ENCODE measurements at places on chromosomes 11 and 22.
A peak's percentile ranks its signal among the peaks of the same experiment; 100 is the strongest.

DNA sequence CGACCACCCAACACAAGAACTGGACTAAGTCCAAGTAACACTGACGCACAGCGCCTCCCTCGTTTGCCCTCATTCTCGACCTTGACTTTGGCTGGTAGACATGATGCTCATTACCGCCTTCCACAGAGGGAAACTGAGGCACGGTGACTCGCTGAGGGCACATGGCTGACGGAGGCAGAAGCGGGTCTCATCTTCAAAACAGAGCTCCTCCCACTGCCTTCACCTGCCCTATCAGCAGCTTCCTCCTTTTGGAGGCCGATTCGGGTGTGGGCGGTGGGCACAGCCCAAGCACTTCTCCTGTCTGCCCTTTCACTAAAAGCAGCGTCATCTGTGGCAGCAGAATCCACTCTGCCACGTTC, 2.0 kb upstream of the KMT5B start:
- no peak overlapping the region for H3K27ac ChIP-seq
- no peak for DNase-seq
- H3K27me3 ChIP-seq = no peaks in the 10 kb centered on the region
- no peak overlapping the region for H3K4me3 ChIP-seq
- peaks cover 14% of the 10 kb centered on the region for H3K4me1 ChIP-seq

DNA sequence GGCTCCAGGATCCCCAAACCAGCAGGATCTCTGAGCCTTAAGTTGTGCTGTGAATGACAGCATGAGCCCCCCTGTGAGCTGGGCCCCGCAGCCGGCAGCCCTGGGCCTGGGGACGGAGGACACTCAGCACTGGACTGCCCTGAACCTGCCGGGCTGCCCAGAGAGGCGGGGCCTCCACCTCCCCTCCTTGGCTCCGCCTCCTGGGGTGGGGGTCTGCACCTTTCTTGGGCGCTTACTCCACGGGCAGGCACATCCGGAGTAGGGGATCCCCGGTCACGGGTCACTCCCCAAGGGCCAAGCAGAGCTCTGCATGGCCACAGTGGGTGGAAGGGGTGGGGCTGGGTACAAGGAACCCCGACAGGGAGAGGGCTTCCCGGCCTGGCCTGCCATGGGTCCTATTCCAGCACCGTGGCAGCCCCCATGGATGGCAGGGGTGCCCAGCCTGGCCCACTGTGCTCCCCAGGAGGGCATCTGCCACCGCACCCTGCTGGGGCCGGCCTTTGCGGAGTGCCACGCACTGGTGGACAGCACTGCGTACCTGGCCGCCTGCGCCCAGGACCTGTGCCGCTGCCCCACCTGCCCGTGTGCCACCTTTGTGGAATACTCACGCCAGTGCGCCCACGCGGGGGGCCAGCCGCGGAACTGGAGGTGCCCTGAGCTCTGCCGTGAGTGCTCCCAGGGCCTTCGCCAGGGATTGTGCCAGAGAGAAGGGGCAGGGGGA, 5.4 kb downstream of the MUC5B start:
- peak; percentile 81 for DNase-seq
- no peaks in the 10 kb centered on the region for H3K4me1 ChIP-seq
- H3K27ac ChIP-seq = no peak overlapping the region
- H3K36me3 ChIP-seq = no peaks in the 10 kb centered on the region
- H3K27me3 ChIP-seq = no peaks in the 10 kb centered on the region
- no peak overlapping the region for H3K4me3 ChIP-seq

- H3K4me1 ChIP-seq = no peaks in the 10 kb centered on the region
- H3K27me3 ChIP-seq = no peaks in the 10 kb centered on the region
- no peak overlapping the region for H3K27ac ChIP-seq
- H3K4me3 ChIP-seq = no peak overlapping the region
- no peak for DNase-seq
- peaks cover 7% of the 10 kb centered on the region for H3K36me3 ChIP-seq
Observed at GRCh38 chr22:31269892-31270579, 22.3 kb downstream of the PIK3IP1 start.

- no peaks in the 10 kb centered on the region for H3K27me3 ChIP-seq
- no peaks in the 10 kb centered on the region for H3K4me1 ChIP-seq
- no peak overlapping the region for H3K27ac ChIP-seq
- no peaks in the 10 kb centered on the region for H3K36me3 ChIP-seq
- H3K4me3 ChIP-seq = no peak overlapping the region
Observed at GRCh38 chr11:14041040-14041439, 78.5 kb downstream of the SPON1 start.

GRCh38 chr11:64585150-64585549, 5.9 kb upstream of the SLC22A12 start:
- H3K27ac ChIP-seq = no peak overlapping the region
- no peaks in the 10 kb centered on the region for H3K36me3 ChIP-seq
- H3K4me3 ChIP-seq = no peak overlapping the region
- DNase-seq = no peak
- no peaks in the 10 kb centered on the region for H3K4me1 ChIP-seq

DNA sequence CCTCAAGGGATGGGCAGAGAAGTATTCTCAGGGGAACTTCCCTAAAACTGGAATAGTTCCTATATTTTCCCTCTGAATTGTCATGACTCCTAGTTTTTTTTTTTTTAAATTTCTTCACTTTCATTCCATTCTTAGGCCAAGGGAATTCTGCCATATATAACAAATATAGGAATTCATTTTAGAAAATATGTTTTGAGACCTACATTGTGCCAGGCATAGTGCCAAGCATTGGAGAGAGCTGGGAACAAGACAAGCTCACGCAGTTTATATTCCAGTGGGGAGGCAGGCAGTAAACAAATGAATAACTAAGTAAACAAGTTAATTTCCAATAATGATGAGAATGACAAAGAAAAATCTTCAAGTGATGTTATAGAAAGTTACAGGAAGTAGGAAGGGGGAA, 2.6 kb upstream of the NPTXR start:
- H3K27me3 ChIP-seq = no peaks in the 10 kb centered on the region
- H3K36me3 ChIP-seq = no peaks in the 10 kb centered on the region
- H3K4me3 ChIP-seq = no peak overlapping the region
- H3K27ac ChIP-seq = no peak overlapping the region

DNA sequence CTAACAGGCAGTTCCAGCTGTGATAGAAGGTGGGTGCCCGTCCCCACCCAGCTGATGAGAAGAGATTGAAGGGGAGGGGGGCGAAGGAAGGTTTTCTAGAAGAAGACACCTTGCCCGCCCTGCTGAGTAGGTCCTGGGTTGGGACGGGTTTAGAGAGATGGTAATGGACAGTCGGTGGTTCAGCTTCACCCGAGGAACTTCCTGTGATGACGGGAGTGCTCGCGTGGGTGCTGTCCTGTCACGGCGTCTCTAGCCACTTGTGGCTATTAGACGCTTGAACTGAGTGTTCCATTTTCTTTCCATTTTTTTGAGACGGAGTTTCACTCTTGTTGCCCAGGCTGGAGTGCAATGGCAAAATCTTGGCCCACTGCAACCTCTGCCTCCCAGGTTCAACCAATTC, 27.6 kb upstream of the MGAT3 start:
- no peak overlapping the region for H3K27ac ChIP-seq
- H3K27me3 ChIP-seq = no peaks in the 10 kb centered on the region
- no peak overlapping the region for H3K4me3 ChIP-seq
- H3K36me3 ChIP-seq = peaks cover 56% of the 10 kb centered on the region
- no peak for DNase-seq
- no peaks in the 10 kb centered on the region for H3K4me1 ChIP-seq
